HuH-7 (cell line): ENCODE measurements at places on chromosomes 7 and 10.

DNA sequence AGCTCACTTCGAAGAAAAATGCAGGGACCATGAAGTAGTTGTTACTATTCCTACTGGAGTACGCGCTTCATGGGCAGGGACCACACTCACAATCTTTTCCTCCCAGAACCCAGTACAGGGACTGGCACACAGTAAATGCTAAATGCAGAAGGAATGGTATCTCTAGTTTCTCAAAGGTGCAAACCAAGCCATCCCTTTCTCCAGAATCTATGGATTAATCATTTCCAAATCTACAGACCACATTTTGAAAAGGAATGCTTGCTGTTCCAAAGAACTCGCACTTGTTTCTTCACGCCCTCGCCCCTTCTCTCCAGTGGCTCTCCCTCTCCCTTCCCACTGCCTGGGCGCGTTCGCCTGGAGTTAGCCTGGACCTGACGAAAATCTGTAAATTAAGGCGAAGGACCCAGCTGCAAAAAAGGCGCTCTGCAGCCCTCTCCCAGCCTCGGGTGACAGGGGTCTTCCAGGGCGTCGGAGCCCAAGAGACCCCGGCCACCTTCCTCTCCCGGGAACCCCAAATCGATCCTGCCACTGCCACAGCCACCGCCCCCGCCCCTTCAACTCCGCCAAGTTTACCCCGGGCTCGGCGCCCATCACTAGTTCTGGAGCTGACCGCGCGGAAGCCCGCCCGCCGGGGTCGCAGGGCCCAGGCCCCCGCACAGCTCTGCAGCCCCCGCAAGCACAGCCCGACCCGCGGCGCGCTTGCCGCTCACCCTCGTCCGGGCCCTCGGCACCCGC lies 527 bp downstream of the PDIA4 start:
- DNase-seq: no peak

DNA sequence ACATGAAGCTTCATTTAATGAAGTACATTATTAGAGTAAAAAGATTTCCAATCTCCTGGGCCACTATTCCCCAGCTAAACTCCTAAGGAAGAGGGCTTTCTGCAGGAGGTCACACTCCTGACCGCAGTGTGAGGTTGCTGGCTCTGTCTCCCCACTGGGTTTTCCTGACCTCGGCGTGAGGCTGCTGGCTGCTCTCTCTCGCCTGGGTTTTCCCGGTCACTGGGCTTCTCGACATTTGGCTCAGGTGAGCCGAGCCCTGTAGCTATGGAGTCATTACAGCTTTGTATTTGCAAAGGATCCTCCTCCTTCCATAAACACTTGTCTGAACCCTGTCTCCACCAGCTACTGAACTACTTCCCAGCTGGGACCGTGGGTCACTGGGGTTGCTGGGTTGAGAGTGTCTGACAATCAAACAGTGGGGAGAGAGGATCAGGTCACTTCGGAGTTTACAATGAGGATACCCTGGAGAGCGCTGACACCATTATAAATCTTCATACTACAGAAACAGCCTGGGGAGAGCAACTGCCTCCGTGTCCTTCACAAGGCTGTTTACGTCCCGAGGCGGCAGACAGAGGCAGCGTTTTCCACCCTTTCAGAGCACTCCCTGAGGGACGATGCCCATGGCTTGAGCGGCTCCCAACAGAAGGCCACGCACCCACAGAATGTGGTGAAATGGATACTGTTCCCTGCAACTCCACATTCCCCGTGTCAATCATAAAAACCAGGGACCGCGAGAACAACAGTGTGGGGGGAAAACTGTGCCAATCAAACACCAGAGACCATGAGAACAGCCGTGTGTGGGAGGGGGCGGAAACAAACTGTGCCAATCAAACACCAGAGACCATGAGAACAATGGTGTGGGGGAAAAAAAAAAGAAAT lies 226.2 kb downstream of the ZMYND11 start:
- DNase-seq: peak; percentile 46

- no peak for DNase-seq
Observed at GRCh38 chr7:66707825-66708224, 32.7 kb upstream of the RABGEF1 start.

GRCh38 chr7:44277851-44278250 lies 47.5 kb downstream of the CAMK2B start:
- no peak for DNase-seq

GRCh38 chr10:35949811-35950211 lies 307.7 kb upstream of the FZD8 start:
- no peak for DNase-seq

DNA sequence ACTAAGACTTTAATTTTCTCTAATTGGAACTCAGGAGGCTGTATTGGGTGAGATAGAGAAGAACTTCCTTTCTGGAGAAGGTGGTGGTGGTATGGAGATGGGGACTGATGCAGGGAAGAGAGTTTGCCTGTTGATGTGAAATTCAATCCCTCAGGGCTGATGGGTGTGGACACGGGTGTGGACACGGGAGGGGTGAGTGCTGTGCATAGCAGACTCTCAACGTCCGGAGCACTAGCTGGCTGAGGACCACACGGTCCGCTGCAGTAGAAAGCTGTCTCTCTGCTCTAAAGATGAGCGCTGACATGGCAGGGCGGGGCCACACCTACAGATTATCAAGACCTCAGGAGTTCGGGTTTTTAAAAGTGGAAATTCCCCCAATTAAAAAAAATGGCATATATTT lies 148.5 kb upstream of the PITRM1 start:
- no peak for DNase-seq
